ENCODE measurements at places on chromosomes 6 and 20.

- H3K27me3 ChIP-seq = no peaks in the 10 kb centered on the region
- H3K4me3 ChIP-seq = no peak overlapping the region
- no peaks in the 10 kb centered on the region for H3K4me1 ChIP-seq
Measured at GRCh38 chr6:16540804-16541752, 220.2 kb downstream of the ATXN1 start.

DNA sequence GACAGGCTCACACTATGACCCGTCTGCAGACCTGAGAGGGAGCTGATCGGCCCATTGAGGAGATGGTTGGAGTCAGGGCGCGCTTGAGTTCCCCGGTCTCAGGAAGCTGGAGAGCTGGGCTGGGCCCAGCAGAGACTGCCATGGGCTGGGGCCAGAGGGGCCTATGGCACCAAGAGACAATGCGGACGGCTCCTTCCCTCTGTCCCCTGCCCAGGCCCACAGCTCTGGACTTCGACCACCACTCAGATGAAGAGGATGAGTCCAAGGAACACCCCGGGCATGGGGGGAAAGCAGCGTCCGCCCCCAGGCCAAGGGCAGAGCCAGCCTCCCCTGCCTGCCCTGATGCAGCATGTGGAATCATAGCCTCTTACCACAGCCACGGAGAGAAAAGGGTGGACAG is 40.2 kb upstream of the PHACTR3 start:
- H3K27me3 ChIP-seq = peaks cover 61% of the 10 kb centered on the region
- no peak overlapping the region for H3K27ac ChIP-seq
- H3K36me3 ChIP-seq = no peaks in the 10 kb centered on the region
- DNase-seq = no peak

DNA sequence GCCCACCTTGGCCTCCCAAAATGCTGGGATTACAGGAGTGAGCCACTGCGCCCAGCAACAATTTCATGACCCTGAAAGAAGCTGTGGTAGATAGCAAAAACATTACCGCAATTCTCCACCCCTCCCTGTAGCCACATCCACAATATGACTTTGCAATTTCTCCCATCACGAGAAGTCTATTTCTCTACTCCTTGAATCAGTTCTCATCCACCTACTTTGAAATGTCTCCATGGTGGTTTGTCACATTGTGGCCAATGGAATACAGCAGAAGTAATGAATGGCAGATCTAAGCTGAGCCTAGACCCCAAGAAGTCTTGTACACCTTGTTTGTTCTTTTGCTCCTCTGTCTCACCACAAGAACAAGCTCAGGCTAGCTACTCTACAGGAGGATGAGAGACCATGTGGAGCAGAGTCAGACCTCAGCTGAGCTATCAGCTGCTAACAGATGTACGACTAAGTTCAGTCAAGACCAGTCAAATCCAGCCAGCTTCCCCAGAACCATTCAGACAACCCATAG is 6.3 kb downstream of the OXT start:
- no peaks in the 10 kb centered on the region for H3K36me3 ChIP-seq
- no peak overlapping the region for H3K4me3 ChIP-seq
- H3K27ac ChIP-seq = no peak overlapping the region
- peaks cover 6% of the 10 kb centered on the region for H3K27me3 ChIP-seq

- peaks cover 4% of the 10 kb centered on the region for H3K4me1 ChIP-seq
- peak overlapping the region; percentile 86 for H3K27ac ChIP-seq
- no peaks in the 10 kb centered on the region for H3K27me3 ChIP-seq
- no peak overlapping the region for H3K4me3 ChIP-seq
- no peaks in the 10 kb centered on the region for H3K36me3 ChIP-seq
- no peak for DNase-seq
Measured at GRCh38 chr20:44572551-44573500, 9.6 kb upstream of the PKIG start.

- DNase-seq = no peak
- no peaks in the 10 kb centered on the region for H3K27me3 ChIP-seq
- no peak overlapping the region for H3K4me3 ChIP-seq
- no peak overlapping the region for H3K27ac ChIP-seq
- no peaks in the 10 kb centered on the region for H3K4me1 ChIP-seq
- no peaks in the 10 kb centered on the region for H3K36me3 ChIP-seq
Measured at GRCh38 chr20:32509639-32510066, 75.5 kb downstream of the NOL4L start.

DNA sequence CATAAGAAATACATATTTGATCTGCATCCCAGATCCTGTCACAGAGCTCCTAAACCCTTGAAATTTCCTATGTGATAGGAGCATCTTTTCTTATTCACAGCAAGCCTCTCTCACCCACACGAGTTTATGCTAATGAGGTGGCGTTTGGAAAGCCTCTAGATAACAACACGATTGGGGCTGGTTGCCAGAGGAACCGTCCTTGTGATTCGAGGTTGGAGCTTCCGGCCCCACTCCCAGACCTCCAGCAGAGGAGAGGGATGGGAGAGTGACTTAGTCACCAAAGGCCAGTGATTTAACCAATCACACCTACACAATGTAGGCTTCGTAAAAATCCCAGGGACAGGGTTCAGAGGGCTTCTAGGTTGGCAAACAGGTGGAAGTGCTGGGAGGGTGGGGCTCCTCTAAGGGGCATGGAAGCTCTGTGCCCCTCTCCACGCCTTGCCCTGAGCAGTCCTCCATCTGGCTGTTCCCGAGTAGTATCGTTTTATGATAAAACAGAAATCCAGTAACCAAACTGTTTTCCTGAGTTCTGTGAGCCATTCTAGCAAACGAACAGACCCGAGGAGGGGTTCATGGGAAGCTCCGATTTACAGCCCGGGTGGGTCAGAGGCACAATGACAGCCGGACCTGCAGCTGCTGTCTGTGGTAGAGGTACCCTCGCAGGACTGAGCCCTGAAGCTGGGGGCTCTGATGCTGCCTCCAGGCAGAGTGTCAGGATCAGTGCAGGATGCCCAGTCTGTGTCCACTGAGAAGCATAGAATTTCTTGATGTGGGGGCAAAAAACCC is 238.1 kb upstream of the ARID1B start:
- no peaks in the 10 kb centered on the region for H3K36me3 ChIP-seq
- DNase-seq = no peak
- no peaks in the 10 kb centered on the region for H3K4me1 ChIP-seq
- no peak overlapping the region for H3K4me3 ChIP-seq

DNA sequence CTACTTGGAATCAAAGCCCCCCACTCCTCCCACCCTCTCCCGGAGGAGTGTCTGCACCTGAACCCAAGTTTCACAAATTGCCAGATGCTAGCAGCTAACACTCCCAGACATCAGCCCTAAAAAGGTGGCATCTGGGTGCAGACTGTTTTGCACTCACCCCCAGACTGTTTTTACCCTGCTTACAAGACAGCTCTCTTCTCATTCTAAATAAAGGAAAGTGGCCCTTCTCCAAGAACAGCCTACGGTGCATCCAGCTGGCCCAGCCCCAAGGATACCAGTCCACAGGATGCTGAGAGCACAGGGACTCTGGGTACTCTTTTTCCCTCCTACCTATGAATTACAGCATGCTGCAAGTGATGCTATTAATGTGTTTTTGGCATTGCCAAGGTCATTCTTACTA is 842.0 kb upstream of the FLRT3 start:
- H3K4me1 ChIP-seq = no peaks in the 10 kb centered on the region
- no peak overlapping the region for H3K4me3 ChIP-seq
- no peak for DNase-seq
- H3K27ac ChIP-seq = no peak overlapping the region
- no peaks in the 10 kb centered on the region for H3K27me3 ChIP-seq
- H3K36me3 ChIP-seq = no peaks in the 10 kb centered on the region

- no peaks in the 10 kb centered on the region for H3K36me3 ChIP-seq
- H3K4me3 ChIP-seq = no peak overlapping the region
- H3K27ac ChIP-seq = no peak overlapping the region
Measured at GRCh38 chr6:157157258-157157657, 166.1 kb downstream of the TMEM242 start.

DNA sequence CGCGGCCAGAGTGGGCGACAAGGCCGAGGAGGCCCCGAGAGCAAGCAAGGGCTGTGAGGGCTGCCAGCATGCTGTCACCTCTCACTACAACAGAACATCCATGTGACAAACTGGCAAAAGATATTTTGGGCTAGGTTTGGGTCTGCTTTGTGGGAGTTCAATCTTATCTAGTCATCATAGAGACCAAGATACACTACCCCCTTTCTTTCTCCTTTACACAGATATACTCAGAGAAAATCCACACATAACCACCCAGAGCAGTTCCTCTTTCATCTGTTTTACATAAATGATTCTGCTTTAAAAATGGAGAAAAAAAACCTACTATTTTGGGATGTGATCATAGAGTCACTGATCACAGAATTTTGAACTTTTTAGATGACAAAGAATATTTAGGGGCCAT is 16.8 kb downstream of the SOX4 start:
- H3K4me1 ChIP-seq = no peaks in the 10 kb centered on the region
- no peak overlapping the region for H3K4me3 ChIP-seq
- H3K27me3 ChIP-seq = no peaks in the 10 kb centered on the region
- H3K27ac ChIP-seq = no peak overlapping the region

DNA sequence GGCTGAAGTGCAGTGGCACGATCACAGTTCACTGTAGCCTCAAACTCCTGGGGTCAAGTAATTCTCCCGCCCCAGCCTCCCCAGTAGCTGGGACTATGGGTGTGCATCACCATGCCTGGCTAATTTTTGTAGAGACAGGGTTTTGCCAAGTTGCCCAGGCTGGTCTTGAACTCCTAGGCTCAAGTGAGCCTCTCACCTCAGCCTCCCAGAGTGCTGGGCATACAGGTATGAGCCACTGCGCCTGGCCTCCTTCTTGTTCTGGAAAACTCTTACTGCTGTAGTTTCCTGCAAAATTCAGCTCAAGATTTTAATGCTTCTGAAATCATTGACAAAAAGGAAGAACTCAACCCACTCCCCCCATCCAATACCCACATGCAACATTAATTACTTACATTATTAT is 21.9 kb upstream of the KCNG1 start:
- H3K36me3 ChIP-seq = no peaks in the 10 kb centered on the region
- H3K4me3 ChIP-seq = no peak overlapping the region
- H3K27me3 ChIP-seq = no peaks in the 10 kb centered on the region
- DNase-seq = no peak
- H3K27ac ChIP-seq = no peak overlapping the region

DNA sequence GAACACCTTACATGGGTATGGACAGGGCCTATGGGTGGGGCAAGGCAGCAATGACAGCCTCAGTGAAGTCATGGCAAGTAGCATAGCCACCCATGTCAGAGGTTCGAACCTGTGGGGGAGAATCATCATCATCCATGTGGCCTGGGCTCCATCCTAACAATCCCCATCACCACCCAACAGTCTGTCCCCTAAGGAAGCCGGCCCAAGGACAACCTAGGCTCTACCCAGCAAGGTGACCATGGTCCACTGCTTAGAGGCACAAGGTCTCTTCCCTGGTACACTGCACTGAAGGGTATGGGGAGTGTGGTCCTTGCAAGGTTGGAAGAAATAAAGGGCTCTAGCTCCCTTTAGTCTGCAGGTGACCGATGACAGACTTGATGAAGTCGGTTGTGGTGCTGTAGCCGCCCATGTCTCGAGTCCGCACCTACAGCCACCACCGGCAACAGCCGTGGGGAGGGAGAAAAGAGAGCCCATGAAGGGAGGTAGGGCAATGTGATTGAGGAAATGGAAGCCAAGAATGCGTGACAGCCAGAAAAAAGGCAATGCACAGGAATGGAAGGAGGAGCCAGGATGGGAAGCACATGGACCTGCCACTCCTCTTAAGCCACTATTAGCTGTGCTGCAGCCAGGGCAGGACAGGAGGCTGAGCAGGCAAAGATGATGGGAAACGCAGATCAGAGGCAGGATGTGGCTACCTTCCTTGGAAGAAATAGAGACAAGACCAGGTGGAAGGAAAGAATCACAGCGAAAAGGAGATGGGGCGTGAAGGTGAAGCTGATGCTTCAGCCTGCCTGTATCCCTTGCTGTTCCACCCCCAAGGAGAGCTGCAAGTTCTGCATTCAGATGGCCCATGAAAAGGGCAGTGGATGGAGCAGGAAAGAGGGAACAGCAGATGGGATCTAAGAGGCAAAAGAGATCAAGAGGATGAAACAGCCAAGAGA is 5.3 kb downstream of the IDH3B start:
- no peaks in the 10 kb centered on the region for H3K27me3 ChIP-seq
- no peak overlapping the region for H3K27ac ChIP-seq
- H3K36me3 ChIP-seq = peaks cover 43% of the 10 kb centered on the region
- no peak overlapping the region for H3K4me3 ChIP-seq
- DNase-seq = no peak

DNA sequence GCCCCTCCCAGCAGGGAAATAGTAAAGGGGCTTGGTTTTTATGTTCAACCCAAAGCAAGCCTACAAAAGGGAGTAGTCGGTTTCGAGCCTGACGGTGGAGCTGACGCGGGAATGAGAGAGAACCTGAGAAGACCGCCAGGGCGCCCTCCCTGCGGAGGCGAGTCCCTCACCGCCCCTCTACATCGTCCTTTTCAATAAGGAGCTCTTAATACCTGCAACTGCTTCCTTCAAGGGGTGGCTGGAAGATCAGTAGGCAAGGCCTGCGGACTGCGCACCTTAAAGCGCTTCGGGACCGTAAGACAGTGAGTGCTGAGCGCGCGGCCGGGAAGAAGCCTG is 709 bp upstream of the ZNF76 start:
- no peak for DNase-seq
- peaks cover 10% of the 10 kb centered on the region for H3K4me1 ChIP-seq
- H3K4me3 ChIP-seq = peak overlapping the region; percentile 60

DNA sequence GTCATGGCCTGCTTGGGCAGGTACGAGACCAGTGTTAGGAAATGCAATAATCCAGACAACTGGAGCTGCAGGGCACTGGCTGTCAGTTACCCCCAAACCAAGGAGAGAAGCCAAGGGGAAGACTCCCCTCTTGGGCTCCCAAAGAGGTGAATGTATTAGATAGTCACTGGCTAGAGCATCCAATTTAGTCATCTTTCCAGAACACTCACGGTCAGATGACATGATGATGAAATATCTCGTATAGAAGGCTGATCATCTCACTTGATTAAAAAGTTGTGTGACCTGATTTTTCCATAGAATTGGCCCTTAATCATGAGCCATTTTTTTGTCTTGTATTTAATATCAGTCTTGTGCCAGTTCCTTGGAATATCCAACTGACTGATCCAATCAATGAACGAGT is 40.7 kb downstream of the SLC22A3 start:
- DNase-seq = no peak
- H3K27ac ChIP-seq = peak overlapping the region; percentile 82
- H3K4me3 ChIP-seq = no peak overlapping the region
- H3K4me1 ChIP-seq = peaks cover 83% of the 10 kb centered on the region
- no peaks in the 10 kb centered on the region for H3K36me3 ChIP-seq
- H3K27me3 ChIP-seq = no peaks in the 10 kb centered on the region

DNA sequence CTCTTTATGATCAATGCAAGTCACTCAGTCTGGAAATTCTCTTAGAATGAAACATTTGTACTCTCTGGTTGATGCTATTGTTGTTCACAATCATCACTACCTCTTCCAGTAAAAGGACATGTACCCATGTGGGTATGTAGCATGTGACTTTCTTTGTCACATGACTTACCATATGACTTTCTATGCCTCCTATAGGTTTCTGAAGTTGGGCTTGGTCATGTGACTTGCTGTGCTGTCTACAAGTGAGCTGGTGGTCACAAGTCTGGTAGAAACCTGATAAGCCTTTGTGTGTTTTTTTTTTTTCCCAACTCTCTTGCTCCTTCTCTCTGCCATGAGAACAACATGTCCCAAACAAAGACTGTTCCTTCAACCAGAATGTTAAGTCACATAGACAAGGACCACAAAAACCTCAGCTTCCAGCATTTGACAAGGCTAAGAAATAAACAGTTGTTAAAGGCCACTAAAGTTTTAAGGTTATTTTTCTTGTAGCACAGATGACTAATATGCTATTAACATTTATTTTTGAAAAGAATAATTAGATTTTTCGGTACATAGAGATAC is 379.2 kb upstream of the SLC35B3 start:
- H3K27ac ChIP-seq = no peak overlapping the region
- H3K36me3 ChIP-seq = no peaks in the 10 kb centered on the region
- DNase-seq = no peak
- no peak overlapping the region for H3K4me3 ChIP-seq

Data from esophagus squamous epithelium (tissue), 5 donors.